Keratinocyte (primary cell): ENCODE measurements at places on chromosomes 1 and 21.

GRCh38 chr21:39152271-39152670 is 31.0 kb downstream of the PSMG1 start:
- H3K36me3 ChIP-seq, result no peaks in the 10 kb centered on the region
- H3K4me1 ChIP-seq, result no peaks in the 10 kb centered on the region
- no peaks in the 10 kb centered on the region for H3K27me3 ChIP-seq
- H3K27ac ChIP-seq, result no peak overlapping the region
- no peak for DNase-seq

DNA sequence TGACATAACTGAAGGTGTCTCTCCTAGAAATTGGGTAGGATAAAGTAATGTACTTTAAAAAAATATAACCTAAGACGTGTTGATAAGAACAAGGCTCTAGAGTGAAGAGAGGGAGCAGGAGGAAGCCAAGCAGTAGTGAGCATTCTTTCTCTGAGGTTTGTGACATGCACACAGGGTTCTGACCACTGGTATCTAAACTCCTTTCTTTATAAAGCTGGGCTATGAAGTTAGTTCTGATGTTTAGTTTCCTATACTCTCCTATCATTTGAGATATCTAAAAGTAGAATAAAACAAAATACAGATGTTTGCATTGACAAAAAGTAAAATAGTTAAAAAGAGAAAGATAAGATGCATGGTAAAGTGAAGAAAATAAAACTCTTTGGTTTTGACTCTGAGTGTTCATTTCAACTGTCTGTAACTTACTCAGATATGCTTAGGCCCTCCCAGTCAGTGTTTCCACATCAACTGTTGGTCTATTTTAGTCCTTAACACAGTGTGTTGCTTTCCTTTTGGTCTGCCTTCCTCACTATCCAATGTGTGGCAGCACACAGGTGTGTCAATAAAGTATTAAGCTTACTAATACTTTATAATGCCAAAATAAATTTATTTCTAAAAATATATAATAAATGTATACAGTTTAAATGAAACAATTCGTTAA is 543.5 kb downstream of the PTPRC start:
- no peak overlapping the region for H3K4me3 ChIP-seq
- no peaks in the 10 kb centered on the region for H3K4me1 ChIP-seq
- H3K27ac ChIP-seq, result no peak overlapping the region

DNA sequence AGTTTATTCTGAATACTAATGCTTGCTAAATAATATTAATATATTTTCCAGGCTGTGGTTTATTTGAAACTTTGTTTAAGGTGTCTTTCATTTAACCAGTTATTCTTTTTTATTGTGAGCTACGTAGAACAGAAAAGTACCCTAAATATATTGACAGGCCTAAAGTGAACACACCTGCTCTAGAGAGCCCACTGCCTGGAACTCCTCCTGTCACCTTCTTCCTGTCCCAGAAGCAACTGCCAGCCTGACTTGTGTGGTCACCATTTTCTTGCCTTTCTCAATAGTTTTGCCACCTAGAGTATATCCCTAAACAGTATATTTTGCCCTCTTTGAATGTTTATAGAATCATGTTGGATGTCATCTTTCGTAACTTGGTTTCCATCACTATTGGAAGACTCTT is 48.5 kb downstream of the SCCPDH start:
- H3K4me1 ChIP-seq, result peaks cover 16% of the 10 kb centered on the region
- no peaks in the 10 kb centered on the region for H3K27me3 ChIP-seq

DNA sequence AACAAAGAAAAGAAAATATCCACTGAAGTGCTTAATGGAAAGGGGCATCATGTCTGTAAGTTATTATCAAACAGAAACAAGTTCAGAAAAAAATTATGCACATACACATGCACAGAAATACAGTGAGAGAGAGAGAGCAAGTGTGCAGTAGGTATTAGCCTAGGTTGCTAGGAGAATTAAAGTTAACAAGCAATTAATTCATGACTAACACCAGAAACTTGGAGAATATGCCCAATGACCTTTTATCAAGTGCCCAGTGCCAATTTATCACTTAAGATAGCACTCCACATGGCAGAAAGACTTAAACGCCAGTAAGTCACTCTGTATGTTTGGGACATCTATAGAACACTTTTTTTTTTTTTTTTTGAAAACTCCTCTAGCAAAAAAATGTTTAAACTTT is 56.2 kb upstream of the SLC16A1 start:
- no peak overlapping the region for H3K4me3 ChIP-seq
- no peak for DNase-seq
- no peak overlapping the region for H3K27ac ChIP-seq
- no peaks in the 10 kb centered on the region for H3K27me3 ChIP-seq
- peaks cover 3% of the 10 kb centered on the region for H3K36me3 ChIP-seq

GRCh38 chr21:32463889-32464300 is 51.4 kb downstream of the EVA1C start:
- H3K36me3 ChIP-seq, result peaks cover 1% of the 10 kb centered on the region
- no peak overlapping the region for H3K27ac ChIP-seq
- DNase-seq, result no peak
- no peak overlapping the region for H3K4me3 ChIP-seq
- no peaks in the 10 kb centered on the region for H3K27me3 ChIP-seq
- H3K4me1 ChIP-seq, result no peaks in the 10 kb centered on the region

DNA sequence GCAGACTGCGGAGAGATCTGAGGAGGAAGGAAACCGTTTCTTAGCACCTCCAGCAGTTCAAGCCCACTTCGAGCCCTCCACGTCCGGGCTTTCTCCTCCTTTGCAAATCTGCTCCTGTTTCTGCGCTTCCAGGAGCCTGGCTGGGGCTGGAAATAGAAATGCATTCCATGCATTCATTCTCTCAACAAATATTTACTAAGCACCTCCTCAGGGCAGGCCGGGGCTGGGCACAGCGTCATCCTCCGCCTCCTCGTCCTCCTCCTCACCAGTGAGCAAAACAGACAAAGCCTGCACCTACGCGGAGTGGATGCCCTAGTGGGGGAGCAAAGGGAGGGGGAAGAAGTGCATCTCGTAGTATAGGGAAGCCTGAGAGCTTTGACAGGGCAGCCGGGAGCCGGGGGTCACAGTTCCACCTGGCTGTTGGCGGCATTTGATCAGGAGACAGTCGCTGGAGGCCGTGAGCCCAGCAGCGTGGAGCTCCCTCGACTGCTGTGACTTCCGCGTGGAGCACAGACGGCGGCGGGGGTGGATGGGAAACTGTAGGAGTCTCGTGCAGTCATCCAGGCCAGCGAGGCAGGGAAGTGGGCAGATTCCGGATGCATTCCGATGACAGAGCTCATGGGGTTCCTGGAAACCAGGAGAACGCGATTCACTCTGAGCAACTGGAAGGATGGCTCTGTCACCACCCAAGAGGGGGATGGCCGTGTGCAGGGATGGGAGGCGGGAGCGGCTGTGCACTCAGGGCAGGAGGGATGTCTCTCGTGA is 93.5 kb downstream of the SIK1 start:
- H3K27ac ChIP-seq, result peak overlapping the region; percentile 87
- H3K4me3 ChIP-seq, result no peak overlapping the region
- H3K4me1 ChIP-seq, result peaks cover 20% of the 10 kb centered on the region
- H3K27me3 ChIP-seq, result no peaks in the 10 kb centered on the region

GRCh38 chr1:219325368-219325742 is 151.7 kb downstream of the LYPLAL1 start:
- peaks cover 72% of the 10 kb centered on the region for H3K27me3 ChIP-seq
- H3K36me3 ChIP-seq, result no peaks in the 10 kb centered on the region
- H3K27ac ChIP-seq, result no peak overlapping the region
- H3K4me3 ChIP-seq, result no peak overlapping the region
